ENCODE measurements at places on chromosomes 2 and 18.
A peak's percentile ranks its signal among the peaks of the same experiment; 100 is the strongest.

DNA sequence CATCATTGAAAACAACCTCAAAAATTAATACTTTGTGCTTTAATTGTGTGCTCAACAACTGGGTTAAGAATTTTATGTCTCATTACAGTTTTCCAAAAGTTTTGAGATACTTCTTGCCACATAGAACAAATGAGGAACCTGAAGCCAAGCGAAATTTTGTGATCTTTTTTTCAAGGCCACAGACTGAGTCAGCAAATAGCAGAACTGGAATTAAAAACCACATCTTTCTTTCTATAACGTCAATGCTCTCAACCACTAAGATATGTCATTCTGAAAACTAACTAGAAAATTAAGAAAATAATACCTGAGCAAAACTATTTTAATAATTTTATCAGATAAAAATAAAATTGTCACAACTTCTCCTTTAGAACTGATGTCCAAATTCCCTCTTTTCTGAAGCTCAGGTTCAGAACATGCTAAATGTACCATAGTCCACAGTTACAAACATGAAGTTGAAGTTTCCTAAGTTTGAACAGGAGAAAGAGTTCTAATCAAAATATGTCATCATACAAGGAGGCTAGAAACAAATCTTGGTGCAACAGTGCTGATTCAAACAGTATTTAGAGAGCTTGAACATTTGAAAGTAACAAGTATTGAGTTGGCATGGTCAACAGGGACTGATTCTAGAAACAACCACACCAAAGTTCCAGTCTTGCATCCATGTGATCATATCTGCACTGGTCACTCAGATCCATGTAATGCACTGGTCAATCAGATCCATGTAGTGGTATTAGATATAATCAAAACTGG is 27.6 kb upstream of the CALCRL start:
- peak; percentile 81 for DNase-seq

DNA sequence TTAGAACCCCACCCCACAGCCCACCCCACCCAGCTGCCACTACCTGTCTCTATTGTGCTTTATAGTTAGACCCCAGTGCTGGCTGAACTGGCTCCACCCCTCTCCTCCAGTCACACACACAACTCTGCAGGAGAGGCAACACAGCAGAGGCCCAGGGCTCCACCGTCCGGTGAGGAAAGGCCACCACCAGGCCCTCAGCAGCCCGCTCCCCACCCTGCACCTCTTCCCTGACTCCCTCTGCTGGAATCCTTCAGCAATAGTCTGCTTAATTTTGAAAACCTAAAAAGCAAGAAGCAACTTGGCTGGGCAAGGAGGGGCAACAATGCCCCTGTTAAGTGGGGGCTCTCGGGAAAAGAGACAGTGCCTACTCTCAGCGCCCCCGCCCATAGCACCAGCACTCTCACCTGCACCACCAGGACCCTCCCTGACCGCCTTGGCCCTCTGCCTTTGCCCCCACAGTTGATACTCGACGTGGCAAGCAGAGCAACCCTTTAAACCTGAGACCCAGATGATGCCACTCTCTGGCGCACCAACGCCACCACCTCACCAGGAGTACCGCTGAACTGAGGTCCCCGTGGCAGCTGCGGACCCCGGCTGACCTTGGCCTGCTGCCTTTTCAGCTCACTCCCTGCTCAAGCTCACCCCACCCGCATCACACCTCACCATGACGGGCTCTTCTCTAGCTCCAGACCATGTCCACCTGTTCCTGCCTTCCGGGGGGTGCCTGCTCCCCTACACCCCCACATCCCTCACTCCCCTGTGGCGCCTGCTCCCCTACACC is 45.7 kb downstream of the NDUFA10 start:
- DNase-seq, result no peak

DNA sequence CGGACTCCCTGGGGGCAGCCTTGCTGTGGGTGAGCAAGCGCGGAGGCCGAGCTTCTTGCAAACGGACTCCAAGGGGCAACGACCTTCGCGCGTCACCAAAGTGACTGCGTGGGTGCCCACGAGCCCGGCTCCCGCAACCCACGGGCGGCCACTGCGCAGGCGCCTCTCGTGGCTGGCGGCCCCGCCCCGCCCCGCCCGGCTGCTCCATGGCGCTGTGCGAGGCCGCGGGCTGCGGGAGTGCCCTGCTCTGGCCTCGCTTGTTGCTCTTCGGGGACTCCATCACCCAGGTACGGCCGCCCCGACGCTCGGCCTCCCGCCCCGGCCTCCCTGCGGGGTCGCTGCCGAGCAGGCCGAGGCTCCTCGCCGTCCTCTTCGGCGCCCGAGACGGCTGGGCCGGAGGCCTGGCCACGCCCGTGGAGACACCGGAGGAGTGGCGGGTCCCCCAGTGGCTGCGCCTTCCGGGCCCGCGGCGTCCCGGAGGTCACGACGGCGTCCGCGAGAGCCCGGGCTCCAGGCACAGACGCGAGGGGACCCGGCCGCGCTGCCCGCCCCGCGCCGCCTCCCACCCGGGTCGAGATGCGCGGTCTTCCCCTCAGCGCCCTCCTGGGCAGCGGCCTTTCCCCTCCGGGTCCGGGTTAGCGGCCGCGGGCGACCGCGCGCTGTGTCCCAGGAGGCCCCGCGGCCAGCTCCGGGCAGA is at the start of gene IAH1:
Gene IAH1 (plus strand): TSS at position 191 of the 697 bp plus-strand sequence. CDS start 16 bp downstream, at position 207.
- peak; percentile 15 for DNase-seq

DNA sequence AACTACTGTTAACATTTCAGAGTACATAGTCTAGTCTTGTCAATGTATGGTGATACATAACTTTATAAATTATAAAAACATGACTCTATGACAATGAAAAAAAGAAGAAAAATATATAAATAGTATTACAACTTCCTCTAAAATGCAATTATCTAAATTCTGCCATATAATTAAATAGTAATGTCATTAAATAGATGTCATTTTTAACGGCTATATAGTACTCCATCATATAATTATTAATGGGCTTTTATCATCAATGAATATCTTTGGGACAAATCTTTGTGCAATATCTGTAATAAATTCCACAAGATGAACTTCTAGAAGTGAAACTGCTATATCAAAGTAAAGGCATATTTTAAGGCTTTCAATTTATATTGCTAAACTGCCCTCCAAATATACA is 24.8 kb downstream of the ATF2 start:
- DNase-seq, result no peak

- no peak for DNase-seq
These were observed 57.4 kb upstream of the B3GNT7 start for GRCh38 chr2:231337807-231338759.

- no peak for DNase-seq
These were observed 294.4 kb upstream of the HDAC4 start for GRCh38 chr2:239695106-239695727.

- DNase-seq, result no peak
These were observed 2.0 kb downstream of the SKOR2 start for GRCh38 chr18:47249314-47249981.

GRCh38 chr2:226446406-226447001 is 353.1 kb downstream of the IRS1 start:
- no peak for DNase-seq

- DNase-seq, result no peak
These were observed 69.9 kb downstream of the ODC1 start for GRCh38 chr2:10378189-10378588.

GRCh38 chr2:235555371-235555770 is 61.5 kb downstream of the AGAP1 start:
- no peak for DNase-seq

- DNase-seq, result no peak
These were observed 17.7 kb downstream of the PDIA6 start for GRCh38 chr2:10794876-10795275.

DNA sequence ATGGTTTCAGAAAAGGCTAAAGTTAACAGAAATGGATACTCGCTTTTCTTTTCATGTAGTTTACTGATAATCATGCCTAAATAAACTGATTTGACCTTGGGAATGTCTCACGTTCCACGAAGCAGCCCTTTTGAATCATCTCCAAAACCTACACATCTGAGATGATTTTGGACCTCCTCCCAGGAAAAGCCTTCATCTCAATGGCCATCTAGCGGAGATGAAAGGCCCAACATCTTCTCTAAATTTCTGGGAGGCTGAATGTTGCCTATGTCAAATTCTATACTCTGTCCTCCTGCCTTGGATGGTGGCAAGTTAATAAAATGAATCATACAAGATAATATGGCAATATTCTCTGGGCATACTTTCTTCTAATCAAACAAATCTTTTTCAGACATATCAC is 448.5 kb downstream of the ZEB2 start:
- DNase-seq, result no peak

GRCh38 chr18:63586966-63587365 is at the start of gene SERPINB13:
TSS of gene SERPINB13 (plus strand) at chr18:63587343. CDS start at chr18:63588668, 1,325 bp downstream.
- DNase-seq, result no peak

- no peak for DNase-seq
These were observed 524.4 kb downstream of the BCL11A start for GRCh38 chr2:60028849-60029565.

GRCh38 chr2:241390301-241391206 is 34.5 kb downstream of the FARP2 start:
- DNase-seq, result no peak

- DNase-seq, result no peak
These were observed 403.3 kb upstream of the FANCL start for GRCh38 chr2:58644451-58644850.

DNA sequence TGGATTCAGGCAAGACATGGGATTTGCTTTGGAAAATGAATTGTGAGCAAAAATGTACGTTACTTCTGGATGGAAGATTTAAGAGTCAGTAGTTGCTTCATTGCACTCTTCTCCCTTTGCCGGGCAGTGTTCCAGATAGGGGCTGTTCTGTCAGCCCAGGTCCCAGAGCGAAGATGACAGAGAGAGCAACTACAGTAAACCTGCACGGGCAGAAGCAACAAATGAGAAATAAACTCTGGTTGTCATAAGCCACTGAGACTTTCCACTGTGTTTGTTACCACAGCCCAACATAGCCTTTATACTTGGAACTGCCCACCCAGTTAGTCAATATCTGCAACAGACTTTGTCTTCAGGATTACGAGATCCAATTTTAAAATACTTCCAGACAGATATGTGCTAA is 83.3 kb downstream of the CACNB4 start:
- DNase-seq, result no peak

- DNase-seq, result no peak
These were observed at the start of gene CYP26B1 for GRCh38 chr2:72147303-72147971. TSS of gene CYP26B1 (minus strand) at chr2:72147862. CDS start at chr2:72147834, 28 bp downstream.

GRCh38 chr2:96856776-96857666 is 795 bp downstream of the ANKRD39 start:
- DNase-seq, result no peak

DNA sequence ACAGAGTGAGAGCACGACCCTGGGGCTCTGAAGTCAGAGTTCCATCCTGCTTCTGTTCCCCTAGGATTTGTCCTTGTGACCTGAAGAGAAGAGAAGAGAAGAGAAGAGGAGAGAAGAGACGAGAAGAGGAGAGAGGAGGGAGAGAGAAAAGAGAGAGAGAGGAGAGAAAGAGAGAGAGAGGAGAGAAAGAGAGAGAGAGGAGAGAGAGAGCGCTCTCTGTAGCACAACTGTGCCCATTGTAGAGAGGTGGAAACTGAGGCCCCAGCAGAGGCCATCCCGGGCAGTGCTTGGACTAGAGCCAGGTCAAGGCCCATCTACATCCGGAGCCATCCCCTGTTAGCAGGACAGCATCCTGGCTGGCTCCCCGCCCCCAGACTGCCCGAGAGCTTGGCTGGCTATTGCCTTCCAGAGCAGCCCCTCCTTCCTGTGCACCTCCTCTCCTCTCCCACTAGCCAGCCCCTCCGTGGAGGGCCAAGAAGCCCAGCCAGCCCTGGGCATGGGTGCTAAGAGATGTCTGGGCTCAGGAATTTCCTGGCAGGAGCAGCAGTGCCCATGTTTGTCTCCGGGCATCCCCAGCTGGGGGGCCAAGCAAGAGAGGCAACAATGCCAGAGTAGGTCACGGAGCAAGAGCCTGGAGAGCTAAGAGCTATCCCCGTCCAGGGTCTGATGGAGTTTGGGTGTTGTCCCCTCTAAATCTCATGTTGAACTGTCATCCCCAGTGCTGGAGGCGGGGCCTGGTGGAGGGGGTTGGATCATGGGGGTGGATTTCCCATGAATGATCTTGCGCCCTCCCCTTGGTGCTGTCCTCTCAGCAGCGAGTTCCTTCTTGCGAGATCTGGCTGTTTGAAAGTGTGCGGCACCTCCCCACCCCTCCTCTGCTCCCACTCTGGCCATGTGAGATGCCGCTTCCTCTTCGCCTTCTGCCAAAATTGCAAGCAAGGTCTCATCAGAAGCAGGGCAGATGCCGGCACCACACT is 18.2 kb upstream of the GPR55 start:
- peak; percentile 93 for DNase-seq

GRCh38 chr2:147171941-147172340 is 672.9 kb upstream of the ACVR2A start:
- DNase-seq, result no peak

GRCh38 chr18:44987371-44987770 is 306.7 kb downstream of the SETBP1 start:
- DNase-seq, result no peak

- DNase-seq, result no peak
These were observed 1.6 kb downstream of the CDH2 start for GRCh38 chr18:28175150-28175929.

DNA sequence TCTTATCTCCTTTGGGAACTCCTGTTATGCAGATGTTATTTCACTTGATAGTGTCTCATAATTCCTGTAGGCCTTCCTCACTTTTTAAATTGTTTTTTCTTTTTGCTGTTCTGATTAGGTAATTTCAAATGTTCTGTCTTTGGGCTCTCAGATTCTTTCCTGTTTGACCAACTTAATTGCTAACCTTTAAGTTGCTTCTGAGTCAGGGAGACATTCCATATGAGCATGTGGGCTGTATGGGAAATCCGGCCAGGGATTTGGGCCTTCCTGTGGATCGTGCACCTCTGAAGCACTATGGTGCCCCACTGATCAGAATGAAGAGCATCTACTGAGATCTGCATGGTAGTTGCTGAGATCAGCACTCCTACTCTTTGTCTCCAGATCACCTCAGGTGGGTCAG is 44.7 kb upstream of the REEP1 start:
- no peak for DNase-seq

DNA sequence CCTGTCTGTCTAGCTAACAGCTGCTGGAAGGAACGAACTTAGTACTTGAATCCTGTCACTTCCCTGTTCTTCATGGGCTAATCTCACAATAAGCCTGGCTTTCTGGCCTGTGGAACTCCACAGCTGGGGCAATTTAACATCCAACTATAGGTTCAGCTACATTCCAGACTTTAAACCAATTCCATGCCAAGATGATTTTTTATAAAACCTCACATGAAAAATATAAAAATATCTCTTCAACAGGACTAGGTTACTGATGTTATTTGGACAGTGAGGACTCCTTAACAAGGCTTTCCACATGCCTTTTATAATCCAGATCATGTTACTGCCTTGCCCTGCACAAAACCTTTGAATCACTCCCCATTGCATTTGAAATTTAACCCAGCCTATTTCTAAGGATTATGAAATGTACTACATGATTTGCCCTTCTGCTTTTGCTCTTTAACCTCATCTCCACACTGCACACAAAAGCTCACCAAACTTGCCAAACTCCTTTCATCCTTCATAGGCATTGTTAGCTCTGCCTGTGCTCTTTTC is 863.2 kb upstream of the CHAC2 start:
- DNase-seq, result no peak

Data from AML-193 (cell line).